Activated T-cell treated with anti-CD3 and anti-CD28 coated beads, Interleukin-2, amount 50 U/mL, for 24 hours (primary cell): ENCODE measurements at places on chromosomes 6 and 20.

GRCh38 chr20:61937146-61937962, 128.3 kb downstream of the TAF4 start:
- peaks cover 10% of the 10 kb centered on the region for H3K27me3 ChIP-seq
- no peak overlapping the region for H3K4me3 ChIP-seq
- no peaks in the 10 kb centered on the region for H3K4me1 ChIP-seq
- no peak overlapping the region for H3K27ac ChIP-seq

GRCh38 chr6:39664173-39664572, 61.0 kb downstream of the KIF6 start:
- no peak overlapping the region for H3K4me3 ChIP-seq
- H3K27ac ChIP-seq: no peak overlapping the region
- H3K4me1 ChIP-seq: no peaks in the 10 kb centered on the region
- no peaks in the 10 kb centered on the region for H3K36me3 ChIP-seq

GRCh38 chr6:138655828-138656227, 117.7 kb upstream of the CCDC28A start:
- peaks cover 25% of the 10 kb centered on the region for H3K4me1 ChIP-seq
- no peak overlapping the region for H3K4me3 ChIP-seq
- no peak for DNase-seq
- H3K27me3 ChIP-seq: peaks cover 40% of the 10 kb centered on the region
- no peaks in the 10 kb centered on the region for H3K36me3 ChIP-seq

GRCh38 chr20:17941826-17942196, 26.8 kb downstream of the SNX5 start:
- peaks cover 72% of the 10 kb centered on the region for H3K36me3 ChIP-seq
- no peaks in the 10 kb centered on the region for H3K27me3 ChIP-seq
- no peak overlapping the region for H3K27ac ChIP-seq
- H3K4me3 ChIP-seq: no peak overlapping the region
- no peak for DNase-seq

GRCh38 chr6:44217332-44218143, 812 bp downstream of the MYMX start:
- peaks cover 28% of the 10 kb centered on the region for H3K4me1 ChIP-seq
- no peak for DNase-seq
- H3K27me3 ChIP-seq: peaks cover 27% of the 10 kb centered on the region
- no peak overlapping the region for H3K27ac ChIP-seq
- no peak overlapping the region for H3K4me3 ChIP-seq

DNA sequence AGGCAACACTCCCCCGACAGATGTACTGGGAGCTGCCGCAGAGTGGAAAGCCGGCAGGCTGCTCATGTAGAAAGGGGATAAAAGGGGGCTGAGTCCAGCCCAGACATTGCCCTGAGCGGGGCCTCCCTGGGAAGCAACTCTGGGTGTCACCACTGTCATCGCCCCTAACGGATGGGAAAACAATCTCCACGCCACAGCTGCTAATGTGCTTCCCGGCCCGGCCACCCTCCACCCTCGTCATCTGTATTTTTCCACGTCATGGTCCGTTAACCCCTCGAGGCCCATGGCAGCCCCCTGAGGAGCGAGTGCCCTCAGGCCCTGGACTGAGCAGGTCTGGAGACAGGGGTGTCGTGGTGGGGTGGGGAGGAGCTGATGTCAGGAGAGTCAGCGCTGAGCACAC, 227.4 kb downstream of the DLL1 start:
- H3K4me3 ChIP-seq: no peak overlapping the region
- no peaks in the 10 kb centered on the region for H3K27me3 ChIP-seq
- H3K27ac ChIP-seq: no peak overlapping the region
- no peaks in the 10 kb centered on the region for H3K4me1 ChIP-seq
- peak; percentile 12 for DNase-seq

DNA sequence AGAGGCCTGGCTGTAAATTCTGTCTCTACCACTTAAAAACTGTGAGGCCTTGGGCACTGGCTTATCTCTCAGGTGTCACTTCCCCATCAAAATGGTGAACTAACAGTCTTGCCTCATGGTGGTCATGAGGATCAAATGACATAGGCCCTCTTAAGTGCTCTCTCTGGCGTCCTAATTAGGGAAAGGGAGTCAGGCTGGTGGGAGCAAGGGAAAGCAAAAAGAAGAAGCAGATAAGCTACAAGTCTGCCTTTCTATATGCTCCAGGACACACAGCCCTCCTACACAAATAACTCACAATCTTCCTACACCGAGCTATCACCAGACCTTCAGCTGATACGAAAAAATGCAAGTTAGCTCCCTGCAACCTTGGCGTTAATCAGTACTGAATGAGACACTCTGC, 19.5 kb upstream of the SLC22A16 start:
- DNase-seq: no peak
- no peak overlapping the region for H3K4me3 ChIP-seq
- H3K27me3 ChIP-seq: peaks cover 24% of the 10 kb centered on the region
- no peaks in the 10 kb centered on the region for H3K36me3 ChIP-seq
- no peak overlapping the region for H3K27ac ChIP-seq

DNA sequence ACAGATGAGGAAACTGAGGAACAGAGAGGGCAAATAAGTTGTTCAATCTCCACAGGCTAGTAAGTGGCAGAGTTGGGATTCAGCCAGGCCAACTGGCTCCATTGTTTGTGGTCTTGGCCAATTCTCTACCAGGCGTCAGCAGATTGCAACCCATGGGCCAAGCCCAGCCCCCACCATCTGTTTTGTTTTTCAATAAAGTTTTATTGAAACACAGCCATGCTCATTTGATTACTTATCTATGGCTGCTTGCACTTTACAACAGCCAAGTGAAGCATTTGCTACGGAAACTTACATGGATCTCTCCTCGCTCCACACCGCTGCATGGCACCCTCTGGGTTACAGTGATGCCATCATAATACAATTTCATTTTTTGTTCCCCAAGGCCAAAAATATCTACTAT, 90.8 kb downstream of the ZNF217 start:
- no peak overlapping the region for H3K27ac ChIP-seq
- H3K36me3 ChIP-seq: no peaks in the 10 kb centered on the region
- H3K4me1 ChIP-seq: no peaks in the 10 kb centered on the region
- peaks cover 6% of the 10 kb centered on the region for H3K27me3 ChIP-seq
- no peak overlapping the region for H3K4me3 ChIP-seq

DNA sequence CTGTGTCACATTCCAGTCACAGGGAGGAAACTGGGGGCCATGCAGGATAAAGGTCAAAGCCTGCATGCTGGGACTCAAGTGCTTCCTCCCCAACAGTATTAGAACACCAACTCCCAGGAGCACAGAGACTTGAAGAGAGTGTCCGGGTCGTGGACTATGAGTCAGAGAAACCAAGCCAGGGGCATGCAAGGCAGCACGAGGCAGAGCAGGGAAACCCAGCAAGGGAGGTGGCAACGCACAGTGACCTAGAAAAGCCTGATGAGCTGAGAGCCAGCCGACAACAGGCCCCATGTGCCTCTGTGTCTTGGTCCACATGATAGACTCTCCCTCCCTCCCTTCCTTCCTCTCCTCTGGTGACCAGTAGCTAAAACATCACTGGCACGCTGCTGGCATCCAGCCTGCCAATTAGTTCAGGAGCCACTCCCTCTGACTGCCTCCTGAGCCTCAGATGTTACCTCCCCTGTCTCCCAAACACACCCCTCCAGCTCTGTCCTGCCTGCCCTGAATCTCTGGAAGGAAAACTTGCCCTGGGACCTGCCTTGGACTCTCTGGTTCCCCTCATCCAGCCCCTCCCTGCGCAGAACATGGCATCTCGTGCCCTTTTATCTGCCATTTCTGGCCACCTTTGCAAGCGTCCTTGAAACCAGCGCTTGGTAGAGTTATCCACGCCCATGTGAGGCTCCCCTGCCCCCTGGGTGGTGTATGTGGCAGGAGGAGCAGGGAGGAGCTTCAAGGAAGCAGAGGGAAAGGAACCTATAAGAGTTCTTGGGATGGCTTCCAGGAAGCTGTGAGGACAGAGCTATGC, 16.2 kb upstream of the RNF39 start:
- no peaks in the 10 kb centered on the region for H3K4me1 ChIP-seq
- no peak overlapping the region for H3K27ac ChIP-seq
- H3K36me3 ChIP-seq: no peaks in the 10 kb centered on the region
- peaks cover 58% of the 10 kb centered on the region for H3K27me3 ChIP-seq
- H3K4me3 ChIP-seq: no peak overlapping the region
- DNase-seq: no peak

GRCh38 chr6:64062960-64063683, 427.5 kb downstream of the PHF3 start:
- no peak overlapping the region for H3K27ac ChIP-seq
- no peaks in the 10 kb centered on the region for H3K36me3 ChIP-seq
- DNase-seq: no peak
- H3K4me1 ChIP-seq: no peaks in the 10 kb centered on the region
- no peak overlapping the region for H3K4me3 ChIP-seq

GRCh38 chr6:27388293-27389197, at the start of gene ZNF391:
ZNF391 (plus strand) TSS chr6:27388759; CDS start chr6:27400371, 11,612 bp downstream.
- H3K27ac ChIP-seq: peak within 1 kb of the TSS; percentile 91
- no peaks in the 10 kb centered on the region for H3K27me3 ChIP-seq
- DNase-seq: peak; percentile 90
- peaks cover 15% of the 10 kb centered on the region for H3K36me3 ChIP-seq

GRCh38 chr6:25278261-25278913, 787 bp upstream of the CARMIL1 start:
- H3K36me3 ChIP-seq: no peaks in the 10 kb centered on the region
- peaks cover 35% of the 10 kb centered on the region for H3K4me1 ChIP-seq
- peak overlapping the region; percentile 78 for H3K27ac ChIP-seq
- DNase-seq: no peak

GRCh38 chr20:58839474-58839874, 11.2 kb downstream of the GNAS-AS1 start:
- peak; percentile 66 for DNase-seq
- H3K4me1 ChIP-seq: peaks cover 26% of the 10 kb centered on the region
- no peak overlapping the region for H3K27ac ChIP-seq
- peak overlapping the region; percentile 54 for H3K4me3 ChIP-seq
- peaks cover 23% of the 10 kb centered on the region for H3K36me3 ChIP-seq
- H3K27me3 ChIP-seq: peaks cover 84% of the 10 kb centered on the region

GRCh38 chr6:134680021-134680420, 269.9 kb downstream of the ALDH8A1 start:
- no peaks in the 10 kb centered on the region for H3K36me3 ChIP-seq
- no peaks in the 10 kb centered on the region for H3K27me3 ChIP-seq
- H3K4me3 ChIP-seq: no peak overlapping the region
- DNase-seq: no peak
- H3K27ac ChIP-seq: no peak overlapping the region

GRCh38 chr20:64220420-64220819, 35.1 kb upstream of the PCMTD2 start:
- no peaks in the 10 kb centered on the region for H3K36me3 ChIP-seq
- peaks cover 9% of the 10 kb centered on the region for H3K4me1 ChIP-seq
- no peaks in the 10 kb centered on the region for H3K27me3 ChIP-seq
- no peak overlapping the region for H3K27ac ChIP-seq
- H3K4me3 ChIP-seq: no peak overlapping the region

DNA sequence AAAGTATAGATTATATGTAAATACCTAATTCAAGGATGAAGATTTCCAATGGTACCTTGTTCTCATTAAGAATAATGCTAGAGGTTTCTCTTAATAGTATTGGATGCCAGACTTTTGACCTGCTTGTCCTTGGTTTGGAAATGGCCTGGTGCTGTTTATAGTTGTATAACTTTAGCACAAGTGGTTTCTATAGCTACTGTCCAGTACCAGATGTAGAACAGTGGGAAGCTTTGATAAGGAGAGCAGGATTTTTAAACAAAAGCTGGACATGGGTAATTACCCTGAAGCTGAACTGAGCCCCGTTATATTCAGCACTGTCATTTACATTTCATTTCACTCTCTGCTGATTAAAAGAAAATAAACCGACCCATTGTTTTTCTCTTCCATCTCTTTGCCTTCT, 43.7 kb downstream of the TRMT11 start:
- H3K4me3 ChIP-seq: no peak overlapping the region
- no peaks in the 10 kb centered on the region for H3K27me3 ChIP-seq
- no peak for DNase-seq
- H3K36me3 ChIP-seq: peaks cover 86% of the 10 kb centered on the region
- H3K4me1 ChIP-seq: peaks cover 1% of the 10 kb centered on the region

- no peaks in the 10 kb centered on the region for H3K27me3 ChIP-seq
- H3K4me3 ChIP-seq: no peak overlapping the region
- H3K4me1 ChIP-seq: no peaks in the 10 kb centered on the region
- H3K36me3 ChIP-seq: no peaks in the 10 kb centered on the region
- DNase-seq: no peak
These were observed 555.6 kb downstream of the KIF16B start for GRCh38 chr20:16017656-16018055.

- H3K27ac ChIP-seq: no peak overlapping the region
- no peak for DNase-seq
- H3K4me3 ChIP-seq: no peak overlapping the region
- peaks cover 6% of the 10 kb centered on the region for H3K4me1 ChIP-seq
These were observed 71.5 kb upstream of the IFNGR1 start for GRCh38 chr6:137290601-137291261.

DNA sequence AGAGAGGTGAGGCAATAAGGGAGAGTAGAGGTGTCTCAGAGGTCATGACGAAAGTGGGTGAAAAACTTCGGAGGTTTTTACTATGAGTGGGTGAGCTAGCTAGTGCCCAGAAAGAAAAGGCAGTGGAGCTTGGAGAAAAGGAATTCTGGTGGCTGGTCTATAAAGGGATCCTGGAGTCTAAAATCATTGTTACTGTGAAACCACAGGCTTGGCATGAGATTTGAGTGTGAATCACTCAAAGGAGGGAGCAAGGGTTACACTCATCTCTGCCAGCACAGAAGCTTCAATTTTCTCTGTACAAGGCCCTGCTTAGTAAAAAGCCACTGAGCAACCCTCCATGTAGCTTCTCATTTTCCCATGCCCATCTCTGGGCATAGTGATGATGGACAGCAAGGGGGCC, 47.5 kb downstream of the CD83 start:
- DNase-seq: no peak
- no peaks in the 10 kb centered on the region for H3K27me3 ChIP-seq
- no peak overlapping the region for H3K4me3 ChIP-seq

DNA sequence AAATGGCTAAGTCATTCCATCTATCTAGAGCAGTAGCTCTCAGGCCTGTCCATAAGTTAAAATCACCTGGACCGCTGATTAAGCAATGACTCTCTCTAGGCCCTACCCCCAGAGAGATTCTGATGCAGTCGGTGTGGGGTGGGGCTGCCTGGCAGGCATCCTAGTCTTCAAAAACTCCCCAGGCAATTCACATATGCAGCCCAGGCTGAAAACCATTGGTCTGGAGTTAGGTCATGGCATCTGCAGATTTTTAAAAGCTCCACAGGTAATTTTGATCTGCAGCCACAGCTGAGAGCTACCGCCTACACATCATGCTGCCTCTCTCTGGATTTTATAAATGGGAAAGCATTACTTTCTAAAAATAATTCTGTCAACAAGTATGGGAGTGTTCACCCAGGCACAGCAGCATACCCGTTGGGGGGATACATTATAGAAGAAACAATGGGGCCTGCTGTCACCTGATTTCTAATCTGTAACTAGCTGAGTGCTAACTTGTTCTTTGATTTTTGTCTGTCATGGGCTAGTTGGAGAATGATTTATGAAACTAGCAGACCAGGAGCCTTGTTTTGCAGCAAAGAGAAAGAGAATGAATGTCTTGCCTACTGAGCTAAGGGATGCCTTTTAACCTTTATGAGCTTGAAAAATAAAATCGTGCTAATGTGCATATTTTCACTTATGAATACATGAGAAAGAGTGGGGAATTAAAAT, 44.1 kb upstream of the ATXN1 start:
- H3K4me1 ChIP-seq: peaks cover 20% of the 10 kb centered on the region
- no peaks in the 10 kb centered on the region for H3K27me3 ChIP-seq
- H3K4me3 ChIP-seq: no peak overlapping the region
- no peak overlapping the region for H3K27ac ChIP-seq
- no peaks in the 10 kb centered on the region for H3K36me3 ChIP-seq
